SK-N-MC (cell line): ENCODE measurements at places on chromosomes 1 and 21.
A peak's percentile ranks its signal among the peaks of the same experiment; 100 is the strongest.

GRCh38 chr21:44737706-44738354 is 26.5 kb upstream of the TSPEAR start:
- DNase-seq: no peak

GRCh38 chr1:47564570-47564969 is 126.7 kb downstream of the FOXD2 start:
- no peak for DNase-seq

DNA sequence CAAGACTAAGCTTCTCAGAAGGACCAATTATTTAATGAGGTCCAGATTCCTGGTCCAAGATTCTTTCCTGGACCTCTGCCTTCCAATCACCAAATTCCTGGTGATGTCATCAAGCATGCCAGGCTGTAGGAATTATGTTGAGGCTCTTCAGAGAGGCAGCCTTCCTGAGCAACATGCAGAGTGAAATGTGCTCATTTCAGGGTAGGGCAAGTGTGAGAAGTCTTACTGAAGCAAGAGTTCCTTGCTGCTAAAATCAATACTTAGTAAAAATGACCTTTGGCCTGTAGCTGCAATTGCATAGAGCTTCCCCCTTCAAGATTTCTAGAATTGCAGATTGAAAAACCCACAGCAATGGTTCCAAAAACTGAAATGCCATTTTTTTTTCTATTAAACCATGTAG is 31.7 kb upstream of the BCAR3 start:
- no peak for DNase-seq

- no peak for DNase-seq
These were observed 55.5 kb upstream of the ESRRG start for GRCh38 chr1:216778737-216779136.

DNA sequence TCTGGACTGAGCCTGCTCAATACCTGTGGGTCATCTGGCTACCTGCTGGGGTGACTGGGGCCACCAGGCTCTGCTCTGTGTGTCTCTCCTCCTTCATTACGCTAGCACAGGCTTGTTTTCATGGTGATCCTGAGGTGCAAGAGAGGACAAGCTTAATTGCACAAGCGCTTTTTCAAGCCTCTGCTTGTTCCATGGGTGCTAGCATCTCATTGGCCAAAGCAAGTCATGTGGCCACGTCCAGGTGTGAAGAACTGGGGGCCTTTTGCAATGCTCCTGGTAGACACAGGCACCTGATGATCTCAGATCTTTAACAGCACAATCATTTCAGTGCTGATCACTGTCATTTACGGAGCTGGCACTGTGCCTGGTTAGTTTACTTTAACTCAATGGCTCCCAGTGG is 114.6 kb downstream of the KAZN start:
- no peak for DNase-seq

DNA sequence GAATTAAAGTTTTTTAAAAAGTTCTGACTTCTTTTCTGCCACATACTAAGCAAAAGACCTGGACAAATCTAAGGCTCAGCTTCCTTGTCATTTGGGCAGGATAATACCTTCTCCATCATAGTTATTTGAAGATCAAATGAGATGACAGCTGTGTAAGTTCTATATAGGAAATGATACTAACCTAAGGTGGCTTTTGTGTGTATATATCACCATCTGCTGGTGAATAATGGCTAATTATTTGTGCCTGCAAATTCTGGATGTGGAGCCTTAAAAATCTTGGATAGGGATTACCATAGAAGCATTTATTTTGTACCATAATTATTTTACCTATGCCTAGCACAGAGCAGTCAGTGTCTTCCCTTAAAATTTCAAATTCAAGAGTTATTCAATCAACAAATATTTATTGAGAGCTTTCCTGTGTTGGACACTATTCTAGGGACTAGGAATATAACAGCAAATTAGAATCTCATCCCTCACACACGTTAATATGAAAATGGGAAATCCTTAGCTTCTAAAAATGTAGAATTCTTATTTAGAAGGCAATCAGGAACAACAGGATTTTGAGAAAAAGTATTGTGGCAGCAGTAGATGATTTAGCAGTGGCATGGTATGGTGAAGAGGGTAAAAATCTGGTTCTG is 89.8 kb downstream of the TMEM200B start:
- peak; percentile 37 for DNase-seq

GRCh38 chr21:35204850-35205541 is 155.9 kb upstream of the RUNX1 start:
- no peak for DNase-seq

- peak; percentile 10 for DNase-seq
These were observed 59.2 kb downstream of the TBX15 start for GRCh38 chr1:118928739-118929554.

DNA sequence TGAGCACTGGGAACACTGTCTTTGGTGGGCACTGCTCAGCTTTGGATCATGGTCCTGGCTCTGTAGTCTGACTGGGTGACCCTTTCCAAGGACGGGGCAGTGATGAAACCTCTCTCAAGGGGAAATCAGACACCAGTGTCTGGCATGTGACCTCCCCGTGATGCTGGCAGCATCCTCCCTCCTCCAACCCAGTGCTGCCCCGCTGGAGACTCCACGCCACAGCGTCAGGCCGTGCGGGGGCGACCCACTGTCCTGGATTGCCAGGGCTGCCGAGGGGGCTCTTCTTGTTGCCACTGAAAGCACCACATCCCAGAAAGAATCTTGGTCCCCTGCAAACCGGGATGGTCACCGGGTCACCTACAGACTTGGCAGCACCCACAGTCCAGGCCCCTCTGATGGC is 146.4 kb upstream of the ARHGEF16 start:
- no peak for DNase-seq

DNA sequence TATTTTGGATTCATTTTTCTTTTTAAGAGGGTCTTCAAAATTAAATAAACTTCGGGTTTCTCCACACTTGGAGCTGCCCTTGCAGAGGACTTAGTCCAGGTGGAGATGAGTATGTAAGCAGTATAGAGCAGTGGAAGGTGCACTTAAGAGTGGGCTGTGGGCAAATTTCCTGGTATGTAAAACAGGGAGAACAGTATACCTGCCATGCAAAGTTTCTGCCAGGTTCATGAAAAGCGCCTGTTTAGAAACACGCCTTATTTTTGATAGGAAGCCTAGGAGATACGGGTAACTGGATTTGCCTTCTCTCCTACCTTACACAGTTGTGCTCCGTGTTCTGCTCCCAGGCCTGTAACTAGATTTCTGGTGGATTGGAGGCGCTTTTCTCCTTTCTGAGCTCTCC is 1.2 kb downstream of the KDM4A start:
- DNase-seq: no peak

DNA sequence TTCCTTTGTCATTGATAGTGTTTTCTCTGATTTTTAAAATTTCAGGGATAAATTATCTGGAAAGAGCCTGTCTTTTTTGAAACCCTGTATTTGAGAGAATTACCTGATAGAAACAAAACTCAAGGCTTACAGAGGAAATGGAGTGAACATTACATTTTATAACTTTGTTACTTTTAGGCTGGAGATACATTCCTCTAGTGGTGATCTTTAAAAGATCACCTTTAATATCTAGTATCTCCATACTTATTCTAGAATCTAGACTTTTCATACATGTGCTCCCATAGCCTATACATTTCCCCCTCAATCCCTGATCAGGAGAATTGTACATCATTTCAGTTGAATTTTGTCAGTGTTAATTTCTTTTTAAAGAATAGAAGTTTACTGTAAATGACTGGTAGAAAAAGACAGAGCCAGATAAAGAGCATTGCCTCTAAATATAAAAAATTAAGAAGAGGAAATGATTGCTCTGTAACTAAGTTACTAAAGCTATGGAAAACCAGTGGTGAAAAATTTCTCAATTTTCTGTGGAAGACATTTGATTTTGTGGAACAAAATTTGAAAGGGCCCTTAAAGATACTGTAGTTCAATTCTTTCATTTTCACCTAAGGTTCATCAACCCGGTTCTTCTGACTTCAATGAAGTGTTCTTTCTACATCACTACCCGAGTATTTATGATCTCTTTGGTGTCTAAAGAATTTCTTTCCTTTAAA is 33.7 kb downstream of the RASAL2 start:
- DNase-seq: no peak

GRCh38 chr21:34330055-34330454 is 33.8 kb upstream of the KCNE2 start:
- DNase-seq: no peak

GRCh38 chr1:100759188-100759587 is 39.6 kb downstream of the VCAM1 start:
- DNase-seq: no peak

DNA sequence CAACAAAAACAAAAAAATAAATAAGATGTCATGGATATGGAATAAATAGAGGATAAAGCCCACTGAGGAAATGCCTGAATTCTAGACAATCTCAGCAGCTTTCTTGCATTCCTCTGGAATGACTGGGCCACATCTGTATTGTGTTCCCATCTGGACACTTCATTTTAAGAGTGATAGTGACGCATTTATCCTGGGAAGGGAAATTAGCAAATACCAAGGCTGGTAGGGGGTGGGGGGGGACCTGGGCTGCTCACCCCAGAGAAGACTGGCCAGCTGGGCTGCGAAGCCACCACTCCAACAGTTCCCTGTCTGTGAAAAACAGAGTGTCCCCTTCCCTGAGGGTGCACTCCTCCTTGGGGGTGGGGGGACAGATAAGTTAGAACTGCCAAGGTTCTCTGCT is 106.3 kb downstream of the HIVEP3 start:
- no peak for DNase-seq

DNA sequence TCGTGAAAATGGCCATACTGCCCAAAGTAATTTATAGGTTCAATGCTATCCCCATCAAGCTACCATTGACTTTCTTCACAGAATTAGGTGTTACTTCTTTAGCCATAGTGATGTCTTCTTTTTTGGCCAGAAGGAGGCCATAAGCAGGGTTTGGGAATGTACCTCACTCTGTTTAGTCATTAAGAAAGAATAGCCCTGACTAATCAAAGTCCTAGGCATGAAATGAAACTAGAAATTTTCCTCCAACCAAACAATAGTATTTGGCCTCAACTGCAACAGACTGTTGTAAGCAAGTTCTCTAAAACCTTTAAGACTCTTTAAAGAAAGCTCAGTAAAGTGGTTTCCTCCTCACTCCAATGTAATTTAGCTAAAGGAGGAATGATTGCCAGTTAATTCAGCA is 163.9 kb downstream of the AKT3 start:
- no peak for DNase-seq

- no peak for DNase-seq
These were observed 20.0 kb downstream of the SLC16A4 start for GRCh38 chr1:110370827-110371226.

GRCh38 chr1:84584126-84584525 is 9.9 kb upstream of the CTBS start:
- DNase-seq: no peak

DNA sequence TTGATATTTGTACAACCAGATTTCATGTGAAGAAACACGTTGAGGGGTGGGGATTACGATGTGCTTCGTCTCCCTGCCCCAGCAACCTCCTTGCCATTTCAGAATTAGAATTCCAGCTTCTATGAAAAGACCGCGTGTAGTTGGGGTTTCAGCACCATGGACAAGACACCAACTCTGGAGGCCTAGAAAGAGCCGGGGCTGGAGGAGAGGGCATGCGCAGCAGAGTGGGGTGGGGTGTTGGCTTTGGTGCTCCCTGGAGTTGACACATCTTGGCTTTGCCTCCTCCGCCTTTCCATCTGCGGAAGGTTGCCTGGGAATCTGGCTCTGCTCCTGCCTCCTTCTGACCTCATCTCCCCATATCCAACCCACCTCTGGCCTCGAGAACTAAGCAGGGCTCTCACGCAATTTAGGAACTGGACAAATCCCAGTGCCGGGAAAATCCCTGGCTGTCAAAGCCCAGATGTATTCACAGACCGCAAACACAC is 11.8 kb downstream of the HTR6 start:
- no peak for DNase-seq

- DNase-seq: no peak
These were observed 121.6 kb downstream of the GLIS1 start for GRCh38 chr1:53617382-53617781.

GRCh38 chr1:240245629-240246020 is 153.9 kb downstream of the FMN2 start:
- DNase-seq: no peak
